ENCODE measurements at places on chromosomes 7 and 10.

GRCh38 chr10:74213571-74214162 is 62.6 kb downstream of the ADK start:
- no peak overlapping the region for H3K4me3 ChIP-seq
- H3K27me3 ChIP-seq, result no peaks in the 10 kb centered on the region
- no peaks in the 10 kb centered on the region for H3K4me1 ChIP-seq
- DNase-seq, result no peak
- H3K27ac ChIP-seq, result no peak overlapping the region
- H3K36me3 ChIP-seq, result no peaks in the 10 kb centered on the region

DNA sequence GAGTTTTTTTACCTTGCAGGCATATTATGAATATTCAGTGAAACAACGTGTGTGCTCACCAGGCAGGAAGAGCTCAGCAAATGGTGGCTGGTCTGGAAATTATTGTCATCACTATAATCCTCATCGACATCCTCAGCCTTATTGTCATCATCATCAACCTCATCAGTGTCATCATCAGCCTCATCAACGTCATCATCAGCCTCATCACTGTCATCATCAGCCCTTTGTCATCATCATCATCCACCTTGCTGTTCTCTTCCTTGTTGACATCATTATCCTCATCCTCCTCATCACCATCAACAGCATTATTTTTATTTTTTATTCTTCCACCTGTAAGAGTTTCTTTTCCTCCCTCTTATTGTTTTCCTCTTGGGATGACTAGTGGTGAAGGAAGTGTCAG is 142.3 kb upstream of the GPR26 start:
- H3K27ac ChIP-seq, result no peak overlapping the region
- no peaks in the 10 kb centered on the region for H3K27me3 ChIP-seq
- no peaks in the 10 kb centered on the region for H3K36me3 ChIP-seq
- no peak for DNase-seq
- H3K4me1 ChIP-seq, result no peaks in the 10 kb centered on the region
- no peak overlapping the region for H3K4me3 ChIP-seq

GRCh38 chr7:36871355-36871738 is 147.1 kb upstream of the AOAH start:
- H3K4me3 ChIP-seq, result no peak overlapping the region
- no peaks in the 10 kb centered on the region for H3K27me3 ChIP-seq
- H3K4me1 ChIP-seq, result no peaks in the 10 kb centered on the region

GRCh38 chr10:106473129-106473685 is 691.3 kb downstream of the SORCS1 start:
- H3K27me3 ChIP-seq, result no peaks in the 10 kb centered on the region
- no peak overlapping the region for H3K4me3 ChIP-seq
- no peak overlapping the region for H3K27ac ChIP-seq
- no peaks in the 10 kb centered on the region for H3K4me1 ChIP-seq

- H3K27me3 ChIP-seq, result no peaks in the 10 kb centered on the region
- no peak for DNase-seq
- no peaks in the 10 kb centered on the region for H3K36me3 ChIP-seq
- H3K4me3 ChIP-seq, result no peak overlapping the region
- H3K27ac ChIP-seq, result no peak overlapping the region
Measured at GRCh38 chr10:90337316-90337715, 520.5 kb downstream of the HTR7 start.

DNA sequence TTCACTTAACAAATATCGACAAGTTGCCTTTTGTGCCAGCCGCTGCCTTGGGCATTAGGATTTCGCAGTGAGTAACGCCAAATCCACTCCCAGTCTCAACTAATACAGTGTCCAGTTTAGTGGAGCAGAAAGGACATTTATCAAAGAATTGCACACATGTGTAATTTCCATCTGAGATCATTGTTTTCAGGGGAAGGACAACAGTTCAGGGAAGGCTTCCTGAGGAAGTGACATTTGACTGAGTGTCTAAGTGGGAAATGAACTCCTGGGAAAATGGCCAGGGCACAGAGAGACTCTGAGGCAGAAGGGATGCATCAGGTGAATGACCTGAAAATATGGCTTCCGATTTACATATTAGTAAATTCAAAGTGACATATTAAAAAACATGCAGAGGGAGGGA is 89.4 kb downstream of the ITGA8 start:
- no peaks in the 10 kb centered on the region for H3K36me3 ChIP-seq
- H3K4me1 ChIP-seq, result no peaks in the 10 kb centered on the region
- no peaks in the 10 kb centered on the region for H3K27me3 ChIP-seq
- no peak for DNase-seq

- no peak for DNase-seq
- no peaks in the 10 kb centered on the region for H3K36me3 ChIP-seq
- no peak overlapping the region for H3K4me3 ChIP-seq
- H3K4me1 ChIP-seq, result no peaks in the 10 kb centered on the region
Measured at GRCh38 chr10:6755781-6756460, 175.8 kb upstream of the PRKCQ start.

DNA sequence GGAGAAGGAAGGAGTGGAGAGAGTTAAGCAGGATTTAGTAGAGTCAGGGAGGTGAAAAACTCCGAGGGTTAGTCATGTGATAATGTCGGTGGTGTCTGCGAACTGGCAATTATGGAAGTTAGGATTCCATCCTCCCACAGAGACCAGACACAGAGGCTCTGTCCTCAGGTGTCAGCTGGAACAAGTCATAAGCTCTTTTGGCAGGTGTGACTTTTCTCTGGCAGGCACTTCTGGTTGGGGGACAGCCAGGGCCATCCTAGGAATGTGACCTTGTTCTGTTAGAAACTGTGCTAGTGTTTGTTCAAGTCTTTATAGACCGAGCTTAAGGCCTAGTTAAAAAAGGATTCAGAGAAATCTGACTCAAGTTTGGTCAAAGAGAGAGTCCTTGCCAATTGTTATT is 371.0 kb downstream of the DPP6 start:
- no peaks in the 10 kb centered on the region for H3K4me1 ChIP-seq
- no peaks in the 10 kb centered on the region for H3K27me3 ChIP-seq
- no peak overlapping the region for H3K4me3 ChIP-seq
- no peak for DNase-seq
- no peaks in the 10 kb centered on the region for H3K36me3 ChIP-seq
- no peak overlapping the region for H3K27ac ChIP-seq

GRCh38 chr7:77353911-77354310 is 62.2 kb downstream of the GSAP start:
- peaks cover 40% of the 10 kb centered on the region for H3K36me3 ChIP-seq
- no peaks in the 10 kb centered on the region for H3K27me3 ChIP-seq
- no peak overlapping the region for H3K27ac ChIP-seq
- no peak for DNase-seq
- no peak overlapping the region for H3K4me3 ChIP-seq

DNA sequence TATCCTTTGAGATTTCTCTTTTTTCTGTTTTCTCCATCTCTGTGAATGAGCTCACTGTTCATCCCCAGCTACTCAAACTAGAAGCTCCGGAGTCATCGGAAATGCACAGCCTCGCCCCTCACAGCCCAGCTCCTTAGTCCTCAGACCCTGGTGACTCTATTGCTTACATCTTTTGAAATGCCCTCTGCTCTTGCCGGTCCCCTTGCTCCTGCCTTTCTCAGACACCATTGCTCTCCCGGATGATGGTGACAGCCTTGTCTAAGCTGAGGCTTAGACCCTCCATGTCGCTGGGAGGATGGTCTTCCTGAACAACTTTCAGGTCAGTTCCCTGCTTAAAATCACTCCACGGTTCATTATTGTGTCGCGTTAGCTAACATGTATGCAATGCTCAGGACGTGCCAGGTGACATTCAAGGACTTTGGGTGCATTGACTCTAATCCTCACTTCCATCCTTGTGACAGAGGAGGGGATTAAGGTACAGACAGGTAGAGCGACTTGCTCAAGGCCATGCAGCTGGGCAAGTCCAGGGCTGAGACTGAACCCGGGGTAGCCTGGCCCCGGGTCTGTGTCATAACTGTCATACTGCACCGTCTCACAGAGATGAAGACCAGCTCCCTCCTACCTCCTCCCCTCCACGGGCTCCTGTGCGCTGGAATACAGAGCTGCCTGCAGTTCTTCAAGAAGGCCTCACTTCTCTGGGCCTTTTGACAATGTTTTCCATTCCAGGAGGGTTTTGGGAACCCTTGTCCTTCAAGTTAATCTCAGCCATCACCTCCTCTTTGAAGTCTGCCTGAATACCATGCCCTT is 4.3 kb upstream of the UCMA start:
- H3K36me3 ChIP-seq, result no peaks in the 10 kb centered on the region
- no peaks in the 10 kb centered on the region for H3K27me3 ChIP-seq
- H3K4me3 ChIP-seq, result no peak overlapping the region

DNA sequence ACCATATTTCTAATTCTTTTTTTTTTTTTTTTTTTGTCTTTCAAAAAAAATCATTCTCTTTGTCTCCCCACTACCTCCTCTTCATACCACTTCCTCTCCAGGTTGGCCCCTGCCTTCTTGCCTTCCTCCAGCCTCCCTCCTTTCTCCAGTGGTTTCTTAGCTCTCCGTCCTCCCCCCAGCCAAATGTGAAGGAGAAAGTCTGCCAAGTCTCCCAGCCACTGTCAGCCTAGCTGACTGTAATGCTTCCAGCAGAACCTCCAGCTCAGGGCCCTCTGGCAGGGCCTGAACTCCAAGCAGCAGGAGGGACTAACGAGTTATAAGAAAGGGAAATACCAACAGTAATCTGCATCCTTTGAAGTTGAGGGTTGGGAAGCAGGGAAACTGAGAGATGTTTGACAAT is 35.5 kb upstream of the BICC1 start:
- DNase-seq, result no peak
- H3K27me3 ChIP-seq, result no peaks in the 10 kb centered on the region
- H3K36me3 ChIP-seq, result no peaks in the 10 kb centered on the region
- H3K4me3 ChIP-seq, result no peak overlapping the region
- H3K4me1 ChIP-seq, result no peaks in the 10 kb centered on the region
- H3K27ac ChIP-seq, result no peak overlapping the region

All from liver (tissue), 10 donors.